NCI-H187 (cell line): ENCODE measurements at places on chromosomes 6 and 20.

- DNase-seq = no peak
These were observed 49.2 kb upstream of the FOXC1 start for GRCh38 chr6:1560281-1561058.

DNA sequence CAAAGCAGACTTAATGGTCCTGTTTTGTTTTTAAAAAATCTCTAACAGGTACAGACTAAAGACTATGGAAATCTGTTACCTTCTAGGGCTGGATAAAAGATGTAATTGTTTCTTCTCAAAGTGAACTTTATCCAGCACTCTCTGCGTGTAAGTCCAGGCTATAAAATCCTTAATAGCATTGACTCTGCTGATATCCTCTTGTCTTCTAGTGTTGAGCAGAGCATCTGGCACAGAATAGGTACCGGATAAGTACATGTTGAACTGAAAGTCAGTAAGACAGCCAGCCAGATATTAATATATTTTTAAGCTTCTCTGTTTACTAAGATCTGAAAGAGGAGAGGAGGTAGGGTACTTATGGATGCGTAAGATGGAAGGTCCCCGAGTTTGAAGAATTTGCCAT, 262.3 kb downstream of the TBC1D7 start:
- DNase-seq = no peak

DNA sequence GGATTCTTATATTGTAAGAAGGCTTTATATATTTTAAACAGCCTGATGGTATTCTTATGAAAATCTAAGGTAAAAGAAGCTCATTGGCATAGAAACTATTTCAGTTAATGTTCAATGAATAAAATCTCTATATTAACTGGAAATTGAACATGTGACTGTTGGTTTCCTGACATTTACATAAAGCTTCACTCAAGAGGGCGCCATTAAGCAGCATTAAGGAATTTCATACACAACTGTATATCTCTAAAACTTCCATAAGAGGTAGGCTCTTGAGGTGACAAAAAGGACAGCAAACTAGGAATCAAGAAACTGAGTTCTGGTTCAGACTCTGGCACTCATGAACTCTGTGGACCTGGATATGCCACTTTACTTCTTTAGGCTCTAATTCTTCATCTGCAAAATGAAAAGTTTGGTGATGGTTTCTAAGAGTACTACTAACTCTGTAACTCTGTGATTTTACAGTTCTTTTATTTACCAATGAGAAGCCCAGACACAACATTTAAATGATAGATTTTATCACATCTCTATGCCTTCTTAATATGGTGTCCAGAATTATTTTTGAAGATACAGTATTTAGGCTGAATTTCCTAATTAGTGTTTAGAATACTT, 147.5 kb downstream of the FLRT3 start:
- DNase-seq = no peak

DNA sequence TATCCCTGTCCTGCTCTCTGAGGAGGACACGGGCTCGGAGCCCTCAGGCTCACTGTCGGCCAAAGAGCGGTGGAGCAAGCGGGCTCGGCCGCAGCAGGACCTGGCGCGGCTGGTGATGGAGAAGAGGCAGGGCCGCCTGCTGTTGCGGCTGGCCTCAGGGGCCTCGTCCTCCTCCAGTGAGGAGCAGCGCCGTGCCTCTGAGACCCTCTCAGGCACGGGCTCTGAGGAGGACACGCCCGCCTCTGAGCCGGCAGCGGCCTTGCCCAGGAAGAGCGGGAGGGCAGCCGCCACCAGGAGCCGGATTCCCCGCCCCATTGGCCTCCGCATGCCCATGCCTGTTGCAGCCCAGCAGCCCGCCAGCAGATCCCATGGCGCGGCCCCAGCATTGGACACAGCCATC, 14.2 kb upstream of the SLC22A7 start:
- DNase-seq = no peak

- DNase-seq = no peak
These were observed 138.8 kb downstream of the KHDRBS2 start for GRCh38 chr6:62146954-62147853.

- no peak for DNase-seq
These were observed 54.1 kb upstream of the FYN start for GRCh38 chr6:111927321-111927720.

DNA sequence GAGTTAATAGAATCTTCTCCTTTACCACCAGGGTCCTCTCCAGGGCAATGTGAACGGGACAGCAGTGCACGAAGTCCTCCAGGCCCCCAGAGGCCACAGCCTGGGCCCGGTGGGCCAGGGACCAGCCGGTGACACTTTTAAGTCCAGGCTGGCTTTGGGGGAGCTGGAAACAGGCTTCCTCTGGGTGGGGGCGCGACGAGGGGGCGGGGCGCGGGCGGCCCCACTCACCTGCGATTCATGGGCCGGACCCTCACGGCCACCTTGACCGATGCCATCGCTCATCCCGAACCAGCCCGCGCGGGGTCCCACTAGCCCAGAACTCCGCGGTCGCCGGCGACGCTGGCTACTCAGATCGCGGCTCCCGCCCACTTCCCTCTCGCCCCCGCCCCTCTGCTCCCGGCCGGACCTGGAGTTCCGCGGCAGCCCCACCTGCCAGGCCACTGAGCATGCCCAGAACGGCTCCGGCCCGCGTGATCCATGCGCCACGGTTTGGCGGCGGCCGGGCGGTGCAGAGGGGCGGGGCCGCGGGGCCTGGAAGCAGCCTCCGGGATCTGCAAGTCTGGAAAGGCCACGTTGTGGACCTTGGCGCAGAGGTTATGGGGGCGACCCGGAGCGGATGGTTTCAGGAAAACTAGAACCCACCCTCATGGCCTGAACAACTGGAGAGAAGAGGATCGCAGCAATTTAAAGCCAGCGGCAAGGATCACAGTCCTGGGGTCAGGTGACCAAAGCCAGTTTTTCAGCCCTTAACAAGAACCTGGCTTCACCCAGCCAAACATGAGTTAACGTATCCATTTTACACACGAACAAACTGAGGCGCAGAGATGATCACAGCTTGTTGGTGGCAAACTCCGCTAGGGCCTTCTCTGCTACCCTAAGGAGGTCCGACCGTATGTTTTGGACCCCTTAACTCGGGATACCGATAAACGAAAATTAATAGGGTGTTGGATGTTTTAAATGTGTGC, at the start of gene KIF16B:
TSS of gene KIF16B (minus strand) at position 448 of the 965 bp plus-strand sequence. CDS start at position 275, 173 bp downstream.
- peak; percentile 67 for DNase-seq

- DNase-seq = no peak
These were observed 517 bp downstream of the ACTL10 start for GRCh38 chr20:33667245-33667675.

GRCh38 chr6:138063726-138064125, 43.5 kb downstream of the PERP start:
- no peak for DNase-seq

- DNase-seq = no peak
These were observed 67.4 kb downstream of the ECT2L start for GRCh38 chr6:138863321-138863720.

- no peak for DNase-seq
These were observed 350.9 kb downstream of the SMOC2 start for GRCh38 chr6:168791917-168792316.

DNA sequence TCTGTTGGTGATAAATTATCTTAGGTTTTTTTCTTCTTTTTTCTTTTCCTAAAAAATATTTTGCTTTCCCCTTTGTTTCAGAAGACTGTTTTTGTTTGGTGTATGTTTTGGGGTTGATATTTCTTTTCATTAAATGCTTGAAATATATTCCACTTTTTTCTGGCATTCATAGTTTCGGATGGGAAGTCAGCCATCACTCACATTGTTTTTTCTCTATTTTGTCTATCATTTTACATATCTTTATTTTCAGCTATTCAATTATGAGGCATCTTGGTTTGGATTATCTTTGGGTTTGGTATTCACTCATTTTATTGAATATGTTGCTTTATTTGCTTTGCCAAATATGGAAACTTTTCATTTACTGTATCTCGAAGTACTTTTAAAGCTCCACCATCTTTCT, 600.5 kb upstream of the EYS start:
- no peak for DNase-seq

DNA sequence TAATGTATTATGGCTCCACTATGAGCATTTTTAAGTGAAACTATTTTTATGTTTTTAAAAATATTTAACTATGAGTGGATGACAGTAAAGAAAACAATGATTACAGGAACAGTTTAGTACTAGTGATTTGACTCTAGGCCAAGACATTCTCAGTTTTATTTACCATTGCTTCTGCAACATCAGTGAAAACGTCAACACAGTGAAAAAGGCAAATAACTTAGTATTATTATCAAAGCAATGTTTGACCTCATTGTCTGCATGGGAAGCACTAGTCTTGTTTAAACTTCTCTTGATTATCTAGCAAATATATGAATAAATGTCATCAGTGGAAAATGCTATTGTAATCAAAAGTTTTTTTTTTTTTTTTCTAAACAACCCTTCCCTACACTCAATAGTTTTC, 165.0 kb downstream of the HTR1B start:
- DNase-seq = no peak

- no peak for DNase-seq
These were observed 31.4 kb upstream of the HAO1 start for GRCh38 chr20:7971536-7972280.

- DNase-seq = no peak
These were observed 187.0 kb upstream of the TAB2 start for GRCh38 chr6:149130508-149130907.

GRCh38 chr20:56513161-56514150, 11.1 kb upstream of the FAM209A start:
- DNase-seq = no peak

GRCh38 chr6:165804331-165805066, 141.5 kb upstream of the PDE10A start:
- no peak for DNase-seq

DNA sequence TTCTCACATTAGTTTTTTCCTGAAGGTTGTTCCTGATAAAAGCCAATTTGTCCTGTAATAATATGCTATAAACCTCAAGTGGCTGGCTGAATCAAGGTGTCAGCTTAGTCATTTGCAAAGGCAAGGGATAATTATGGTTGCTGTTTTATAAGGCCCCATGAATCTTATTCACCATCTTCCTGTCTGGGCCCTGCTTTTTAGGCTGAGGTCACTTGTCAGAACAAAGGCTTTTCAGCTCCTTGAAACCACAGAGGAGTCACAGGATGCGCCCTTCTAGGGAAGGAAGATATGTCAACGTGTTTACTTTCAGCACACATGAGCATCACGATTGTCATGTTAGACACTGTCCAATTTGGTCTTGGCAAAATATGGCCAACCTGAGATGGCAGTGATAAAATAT, 64.8 kb upstream of the NAA20 start:
- DNase-seq = no peak

- DNase-seq = no peak
These were observed 55.1 kb downstream of the ADNP start for GRCh38 chr20:50876063-50876685.

- DNase-seq = peak; percentile 42
These were observed 20.1 kb upstream of the ISM1 start for GRCh38 chr20:13200767-13201500.

- no peak for DNase-seq
These were observed 20.8 kb downstream of the GCM2 start for GRCh38 chr6:10861086-10861485.
